ENCODE measurements at places on chromosomes 12 and 14.

DNA sequence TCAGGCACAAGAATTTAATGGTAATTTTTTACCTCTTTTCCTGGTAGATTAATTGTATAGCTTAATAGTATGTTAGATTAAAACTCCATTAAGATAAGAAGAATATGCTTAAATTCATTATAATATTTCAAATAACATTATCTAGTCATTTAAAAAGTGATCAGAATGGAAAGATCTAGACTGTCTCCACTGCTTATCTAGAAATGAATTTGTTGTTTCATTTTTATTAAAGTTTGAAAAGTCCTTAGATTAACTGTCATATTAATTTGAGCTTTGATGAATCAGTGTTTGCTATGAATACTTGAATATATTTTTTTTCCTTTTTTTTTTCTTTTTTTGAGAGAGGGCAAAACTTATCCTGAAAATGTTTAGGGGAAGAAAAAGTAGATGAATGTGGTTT, 236.6 kb upstream of the NPAS3 start:
- no peak for DNase-seq

GRCh38 chr14:79551523-79551922, 659.8 kb downstream of the DIO2 start:
- DNase-seq: no peak

DNA sequence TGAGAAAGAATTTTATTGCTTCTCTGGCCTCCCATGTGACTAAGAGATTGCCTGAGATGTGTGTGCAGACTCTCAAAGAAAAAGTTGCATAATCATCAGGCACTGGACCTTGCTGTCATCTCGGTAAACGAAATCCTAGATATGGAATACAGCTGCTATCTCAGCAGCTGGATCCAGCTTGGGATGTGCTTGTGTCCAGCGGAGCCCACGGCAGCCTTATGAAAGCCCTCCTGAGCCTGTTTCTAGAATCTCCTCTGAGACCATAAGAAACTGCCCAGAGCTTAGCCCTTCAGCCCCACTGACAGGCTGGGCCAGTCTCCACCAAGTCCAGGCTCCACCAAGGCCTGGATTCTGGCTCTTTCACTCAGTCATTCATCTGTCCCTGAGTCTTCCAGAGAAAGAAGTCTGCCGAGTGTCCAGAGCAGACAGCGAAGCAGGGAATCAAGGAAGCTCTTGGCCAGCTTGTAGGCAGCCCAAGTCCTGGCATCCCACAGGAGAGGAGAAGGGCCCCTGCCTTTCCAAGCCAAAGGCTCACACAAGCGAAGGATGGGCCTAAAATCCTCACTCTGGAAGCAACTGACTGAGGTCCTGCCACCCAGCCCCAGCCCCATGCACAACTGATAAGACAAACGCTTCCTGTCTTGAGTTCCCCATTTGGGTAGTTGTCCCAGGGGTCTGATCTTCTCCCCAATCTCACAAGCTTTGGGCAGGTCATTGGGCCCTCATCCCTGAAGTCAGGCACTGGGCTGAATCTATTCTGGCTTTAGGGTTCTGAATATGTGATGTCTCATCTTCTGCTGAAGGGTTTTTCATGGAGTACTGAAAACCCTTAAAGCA, 97.8 kb downstream of the SEC23A start:
- DNase-seq: no peak

DNA sequence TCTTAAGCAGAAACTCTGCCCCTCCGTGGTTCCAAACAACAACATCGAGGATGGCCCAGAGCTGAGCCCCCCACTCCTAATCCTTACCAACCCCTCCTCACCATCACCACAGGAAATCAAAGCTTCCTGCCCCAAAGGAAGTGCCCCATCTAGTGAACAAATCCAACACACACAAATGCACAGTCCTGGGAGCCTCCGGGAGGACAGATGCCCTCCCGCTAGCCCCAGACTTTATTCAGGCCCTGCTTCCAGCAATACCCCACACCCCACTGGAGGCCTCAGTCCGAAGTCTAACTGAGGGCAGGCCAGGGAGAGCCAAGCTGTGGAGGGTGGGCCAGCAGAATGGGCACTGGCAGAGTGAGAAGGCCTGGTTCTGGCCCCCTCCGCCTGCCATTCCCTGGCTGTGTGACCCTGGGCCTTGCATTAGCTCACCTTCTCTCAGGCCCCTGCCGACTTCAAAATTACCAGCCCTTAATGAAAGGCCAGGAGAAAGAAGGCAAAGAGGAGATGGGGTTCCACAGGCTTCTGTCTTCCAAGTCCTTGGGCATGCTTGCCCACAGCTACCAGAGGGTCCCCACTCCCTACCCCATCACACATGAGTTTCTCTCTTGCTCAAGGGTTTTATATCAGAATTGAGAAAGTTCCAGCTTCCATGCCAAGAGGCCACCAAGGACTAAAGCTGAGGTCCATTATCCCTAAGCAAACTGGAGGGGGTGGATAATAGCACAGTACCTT, 2.3 kb downstream of the HDAC7 start:
- DNase-seq: no peak

- DNase-seq: no peak
These were observed 7.6 kb downstream of the DLK1 start for GRCh38 chr14:100734031-100734990.

DNA sequence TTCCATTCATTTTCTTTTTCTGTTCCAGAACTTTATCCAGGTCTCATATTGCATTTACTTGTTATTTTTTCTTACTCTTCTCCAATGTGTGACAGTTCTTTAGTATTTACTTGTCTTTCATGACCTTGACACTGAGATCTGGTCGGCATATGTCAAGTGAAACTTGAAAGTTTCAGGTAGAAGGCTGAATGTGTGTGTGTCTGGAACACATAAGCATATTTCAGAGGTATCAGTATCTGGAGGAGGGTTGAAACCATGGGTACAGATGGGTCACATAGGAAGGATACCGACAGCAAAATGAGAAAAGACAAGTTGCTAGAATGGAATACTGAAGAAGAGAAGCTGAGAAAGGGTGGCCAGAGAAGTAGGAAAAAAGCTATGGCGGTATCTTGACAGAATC, 22.5 kb upstream of the PTGDR start:
- no peak for DNase-seq

DNA sequence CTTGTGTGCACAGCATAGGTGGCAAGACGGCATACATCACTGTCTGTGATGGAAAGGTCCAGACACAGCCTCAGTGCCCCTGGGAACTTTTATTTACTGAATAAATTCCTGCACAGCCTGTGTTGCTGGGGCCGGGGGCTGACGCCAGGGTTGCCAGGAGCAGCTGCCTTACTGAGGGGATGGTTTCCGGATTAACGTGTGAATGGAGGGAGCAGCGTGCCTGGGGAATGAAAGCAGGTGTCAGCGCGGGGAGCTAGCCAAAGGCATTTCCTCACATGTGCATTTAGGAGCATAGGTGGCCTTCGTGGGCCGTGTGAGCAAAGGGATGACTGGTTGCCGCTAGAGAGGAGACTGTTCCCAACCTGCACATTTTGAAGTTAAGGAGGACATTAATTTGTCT, 41.6 kb downstream of the SFSWAP start:
- no peak for DNase-seq

Data from DMS 273 treated with DMSO at 0.1 percent for 48 hours (cell line).